ENCODE measurements at places on chromosomes 11 and 22.

DNA sequence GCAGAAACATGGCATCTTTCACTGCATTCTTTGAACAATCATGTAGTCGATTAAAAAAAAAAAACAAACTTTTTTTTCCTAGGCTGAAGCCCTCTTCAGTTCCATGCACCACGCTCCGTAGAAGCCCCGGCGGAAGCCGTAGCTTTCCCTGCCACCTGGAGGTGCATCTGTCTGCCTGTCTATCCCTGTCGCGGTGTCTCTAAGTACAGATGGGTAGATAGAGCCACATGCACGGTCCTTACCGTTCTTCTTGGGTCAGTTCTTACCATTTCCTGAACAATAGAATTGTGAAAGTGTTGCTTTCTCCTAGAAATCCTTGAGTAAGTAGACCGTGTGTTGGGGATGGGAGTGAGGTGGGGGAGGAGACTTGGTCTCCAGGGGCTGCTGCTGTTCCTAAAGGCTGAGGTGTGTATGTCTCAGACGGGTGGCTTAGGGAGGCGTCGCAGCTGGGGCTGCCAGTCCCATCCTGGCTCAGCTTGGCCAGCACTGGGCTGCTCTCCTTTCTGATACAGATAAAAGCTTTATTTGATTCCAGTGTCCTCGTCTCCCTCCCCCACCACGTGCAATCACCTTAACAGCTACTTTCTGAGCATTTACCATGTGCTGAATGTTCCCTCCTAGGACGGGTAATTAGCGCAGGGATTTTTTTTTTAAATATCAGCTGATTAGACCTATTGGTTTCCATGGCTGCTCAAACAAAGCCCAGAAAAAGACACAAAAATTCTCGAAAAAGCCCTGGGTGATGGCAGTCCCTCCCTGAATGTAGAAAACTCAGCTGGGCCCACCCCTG, 46.8 kb downstream of the MACROD1 start:
- DNase-seq, result no peak

- no peak for DNase-seq
Measured at GRCh38 chr22:28986366-28986765, 75.3 kb downstream of the C22orf31 start.

DNA sequence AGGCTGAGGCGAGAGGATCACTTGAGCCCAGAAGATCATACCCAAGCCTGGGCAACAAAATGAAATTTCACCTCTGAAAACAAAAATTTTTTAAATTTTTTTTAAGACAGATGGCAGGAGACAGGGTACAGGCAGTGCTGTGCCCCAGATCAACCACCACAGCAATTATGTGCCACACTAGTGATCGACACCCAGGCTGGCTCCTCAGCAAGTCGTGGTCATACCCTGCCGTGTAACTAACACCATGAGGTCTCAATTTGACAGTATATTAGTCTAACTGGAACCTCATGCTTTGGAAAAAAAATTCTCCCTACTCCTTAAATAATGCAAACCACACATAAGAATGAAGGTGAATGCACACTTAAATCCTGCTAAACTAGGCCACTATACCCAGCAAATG, 8.3 kb downstream of the SF3A1 start:
- DNase-seq, result no peak

- peak; percentile 40 for DNase-seq
Measured at GRCh38 chr11:65416841-65417701, 5.5 kb upstream of the NEAT1 start.

- DNase-seq, result no peak
Measured at GRCh38 chr11:80365076-80365725, 924.4 kb upstream of the TENM4 start.

DNA sequence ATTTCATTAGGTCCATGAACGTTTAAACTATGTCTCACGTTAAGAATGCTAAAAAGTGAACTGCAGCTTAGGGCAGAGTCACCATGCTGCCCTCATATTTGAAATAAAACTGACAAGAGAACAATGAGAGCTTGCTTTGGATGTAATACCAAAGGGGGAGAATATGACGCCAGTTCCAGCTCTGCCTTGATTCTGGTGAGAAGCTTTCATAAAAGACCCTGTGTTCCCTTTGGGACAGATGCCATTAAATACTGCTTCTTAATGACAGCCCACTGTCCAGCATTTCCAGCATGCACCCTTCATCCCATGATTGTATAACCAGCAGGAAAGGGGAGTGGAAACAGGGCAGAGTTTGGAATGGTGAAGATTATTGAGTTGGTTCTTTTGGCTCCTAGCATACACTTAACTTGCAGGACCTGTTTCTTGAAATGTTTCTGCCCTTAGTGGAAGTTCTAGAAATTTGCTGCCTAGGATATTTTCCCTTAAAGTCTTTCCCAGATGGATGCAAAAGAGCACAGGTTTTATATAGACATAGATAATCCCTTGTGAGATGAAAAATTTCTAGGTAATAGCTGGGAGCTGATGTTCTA, 139.3 kb upstream of the LDLRAD3 start:
- no peak for DNase-seq

DNA sequence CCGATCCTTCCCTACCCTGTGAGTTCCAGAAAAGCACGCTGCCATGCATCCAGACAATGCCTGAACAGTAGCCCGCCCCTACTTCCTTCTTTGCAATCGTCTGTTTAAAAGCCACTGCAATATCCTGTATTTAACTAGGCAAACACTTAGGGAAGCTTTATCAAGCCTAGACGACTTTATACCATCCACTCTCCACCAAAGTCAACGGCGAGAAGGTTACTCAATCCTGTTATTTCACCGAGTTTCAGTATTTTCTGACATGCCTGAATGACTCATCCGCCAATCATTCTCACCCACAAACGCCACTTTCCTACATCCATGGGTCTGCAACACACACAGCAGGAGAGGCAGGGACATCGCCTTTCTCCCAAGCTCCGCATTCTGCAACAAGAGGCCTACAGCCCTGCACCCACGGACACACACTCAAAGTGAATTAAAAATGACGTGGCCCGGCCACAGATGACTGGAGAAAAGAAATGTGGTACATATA, 9.3 kb downstream of the CELSR1 start:
- no peak for DNase-seq

GRCh38 chr11:80925321-80925720, 1484.5 kb upstream of the TENM4 start:
- no peak for DNase-seq

DNA sequence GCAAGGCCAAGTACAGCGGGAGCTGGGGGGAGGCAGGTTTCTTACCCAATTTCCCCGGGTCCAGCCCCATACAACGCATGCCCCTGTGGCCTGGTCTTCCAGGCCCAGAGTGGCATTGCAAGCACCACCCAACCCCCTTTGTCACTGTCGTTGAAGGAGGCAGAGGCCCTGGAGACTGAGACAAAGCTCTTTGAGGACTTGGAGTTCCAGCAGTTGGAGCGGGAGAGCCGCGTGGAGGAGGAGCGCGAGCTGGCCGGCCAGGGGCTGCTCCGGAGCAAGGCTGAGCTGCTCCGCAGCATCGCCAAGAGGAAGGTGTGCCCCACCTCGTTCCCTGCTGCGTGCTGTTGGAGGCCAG, 27.8 kb downstream of the PHLDB1 start:
- no peak for DNase-seq

GRCh38 chr22:25334162-25334490, 114.7 kb downstream of the CRYBB2 start:
- DNase-seq, result peak; percentile 32

GRCh38 chr11:5818245-5818886, 9.6 kb downstream of the OR52N2 start:
- no peak for DNase-seq

DNA sequence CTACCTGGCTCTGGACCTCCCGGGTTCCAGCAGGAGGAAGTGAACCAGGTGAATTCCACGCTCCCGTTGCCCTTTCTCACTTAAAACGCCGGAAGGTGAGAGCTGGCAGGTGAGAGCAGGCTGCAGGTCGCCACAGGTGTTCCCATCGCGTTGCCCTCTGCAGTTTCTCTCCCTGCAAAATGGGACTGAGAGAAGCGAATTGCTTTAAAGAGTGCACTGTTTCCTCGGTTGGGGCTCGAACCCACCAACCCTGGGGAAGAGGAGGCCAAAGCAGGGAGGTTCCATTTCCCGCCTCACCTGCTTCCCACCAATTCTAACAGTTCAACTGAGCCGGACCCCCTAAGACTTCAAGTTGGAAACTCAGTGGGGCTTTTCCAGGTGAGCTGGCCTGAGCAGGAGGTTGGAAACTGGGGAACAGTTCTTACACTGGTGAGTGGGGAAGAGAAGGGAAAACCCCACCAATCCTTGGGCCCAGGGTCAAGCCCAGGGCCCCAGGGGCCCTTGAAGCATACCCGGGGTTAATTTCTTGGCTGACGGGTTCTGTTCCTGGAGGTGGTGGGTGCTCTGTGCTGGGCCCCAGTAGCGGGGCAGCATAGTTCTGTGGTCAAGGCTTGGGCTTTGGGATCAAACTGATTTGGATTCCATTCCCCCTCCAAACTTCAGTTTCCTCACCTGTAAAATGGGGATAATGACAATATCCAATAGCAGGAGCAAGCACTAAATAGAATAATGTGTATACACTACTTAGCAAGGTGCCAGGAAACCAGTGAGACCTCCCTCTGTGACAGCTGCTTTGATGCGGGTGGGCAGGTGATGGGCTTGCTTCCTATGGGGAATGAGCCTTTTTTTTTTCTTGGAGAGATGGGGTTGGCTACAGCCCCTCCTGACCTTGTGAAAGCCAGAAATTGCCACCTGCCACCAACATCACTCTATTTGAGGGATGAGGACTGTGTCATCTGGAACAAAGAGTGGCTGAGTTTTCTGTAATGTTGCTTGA, 788 bp downstream of the CD82 start:
- DNase-seq, result peak; percentile 24

DNA sequence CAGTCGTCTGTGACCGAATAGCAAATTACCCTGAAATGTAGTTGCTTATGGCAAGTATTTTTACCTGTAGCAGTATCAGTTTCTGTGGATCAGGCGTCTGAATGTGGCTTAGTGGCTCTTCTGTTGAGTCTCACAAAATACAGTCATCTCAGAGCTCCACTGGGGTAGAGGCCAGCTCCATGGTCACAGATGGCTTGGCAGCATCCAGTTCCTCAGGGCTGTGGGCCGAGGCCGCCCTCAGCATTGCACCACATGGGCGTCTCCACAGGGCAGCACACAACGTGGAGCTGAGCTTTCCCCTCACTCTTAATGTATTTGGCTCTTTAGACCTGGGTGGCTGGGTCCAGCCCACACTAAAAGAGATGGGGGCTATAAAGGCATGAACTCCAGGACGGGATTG, 57.8 kb downstream of the SBF1 start:
- DNase-seq, result no peak

GRCh38 chr22:19497245-19497644, 17.5 kb downstream of the CDC45 start:
- no peak for DNase-seq
